Stimulated activated CD4-positive, alpha-beta T cell treated with anti-CD3 and anti-CD28 coated beads, Interleukin-1b, Interleukin-23, amount 100 ng/mL, for 1 hour (primary cell): ENCODE measurements at places on chromosomes 11 and 22.

GRCh38 chr11:64477675-64478074 lies 113.3 kb upstream of the SLC22A12 start:
- DNase-seq, result no peak

- DNase-seq, result no peak
These were observed 89.5 kb downstream of the TRIM44 start for GRCh38 chr11:35752115-35752514.

GRCh38 chr11:33000181-33000580 lies 15.5 kb upstream of the DEPDC7 start:
- no peak for DNase-seq

- no peak for DNase-seq
These were observed 1.5 kb upstream of the PICALM start for GRCh38 chr11:86070142-86071056.

- no peak for DNase-seq
These were observed 22.8 kb downstream of the CASP5 start for GRCh38 chr11:105000167-105000566.

GRCh38 chr11:87038235-87038977 lies 672 bp downstream of the TMEM135 start:
- DNase-seq, result no peak
